ENCODE measurements at places on chromosomes 2 and 18.

GRCh38 chr2:190655570-190655969, 6.7 kb downstream of the NAB1 start:
- no peak for DNase-seq

DNA sequence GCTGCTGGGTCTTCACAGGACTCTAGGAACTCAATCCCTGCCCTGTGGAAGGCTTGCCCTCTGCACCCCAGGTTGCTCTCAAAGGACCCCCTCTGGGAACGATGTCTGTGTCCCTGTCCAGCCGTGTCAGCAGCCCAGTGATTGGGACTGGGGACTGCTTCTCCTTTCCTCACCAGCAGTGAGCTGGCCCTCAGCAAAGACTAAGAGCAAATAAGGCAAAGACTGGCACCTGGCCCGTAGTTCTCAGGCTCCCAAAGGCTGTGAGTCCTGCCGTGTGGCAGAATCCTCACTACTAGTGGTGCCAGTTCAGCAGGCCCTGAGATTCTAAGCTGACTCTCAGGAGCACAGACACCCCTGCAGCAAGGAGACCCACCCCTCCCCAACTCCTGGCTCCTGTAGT, 47.8 kb downstream of the TMEM163 start:
- DNase-seq: peak; percentile 46

DNA sequence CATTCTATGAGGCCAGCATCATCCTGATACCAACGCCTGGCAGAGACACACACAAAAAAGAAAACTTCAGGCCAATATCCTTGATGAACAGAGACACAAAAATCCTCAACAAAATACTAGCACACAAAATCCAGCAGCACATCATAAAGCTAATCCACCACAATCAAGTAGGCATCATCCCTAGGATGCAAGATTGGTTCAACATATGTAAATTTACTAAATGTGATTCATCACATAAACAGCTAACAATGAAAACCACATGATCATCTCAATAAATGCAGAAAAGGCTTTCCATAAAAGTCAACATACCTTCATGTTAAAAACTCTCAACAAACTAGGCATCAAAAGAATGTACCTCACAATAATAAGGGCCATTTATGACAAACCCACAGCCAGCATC, 65.3 kb downstream of the WDPCP start:
- no peak for DNase-seq

DNA sequence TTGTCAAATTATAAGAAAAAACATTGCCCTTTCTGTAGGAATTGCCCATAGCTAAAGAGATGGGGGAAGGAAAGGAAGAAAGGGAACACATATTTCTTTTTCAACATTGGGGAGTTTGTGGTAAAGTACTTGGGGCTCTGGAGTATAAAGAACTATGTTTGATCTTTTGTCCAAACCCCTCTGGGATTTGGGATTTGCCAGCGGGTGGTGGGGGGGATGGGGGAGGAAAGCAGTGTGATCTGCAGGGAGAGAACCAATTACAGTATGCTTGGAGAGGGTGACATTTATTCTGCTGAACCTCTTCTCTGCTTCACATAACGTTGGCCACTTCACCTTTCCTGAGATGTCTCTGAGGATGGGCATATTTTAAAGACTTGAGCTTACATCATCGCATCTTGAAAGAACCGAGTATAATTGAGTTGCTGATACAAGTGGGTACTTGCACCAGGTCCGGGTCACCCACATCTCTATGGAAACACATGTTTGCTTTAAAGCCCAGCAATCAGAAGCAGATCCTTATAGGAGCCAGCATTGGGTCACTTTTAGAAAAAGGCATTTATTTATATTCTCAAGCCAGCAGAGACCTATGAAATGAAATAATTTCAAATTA, 73.1 kb downstream of the SPATS2L start:
- DNase-seq: no peak

DNA sequence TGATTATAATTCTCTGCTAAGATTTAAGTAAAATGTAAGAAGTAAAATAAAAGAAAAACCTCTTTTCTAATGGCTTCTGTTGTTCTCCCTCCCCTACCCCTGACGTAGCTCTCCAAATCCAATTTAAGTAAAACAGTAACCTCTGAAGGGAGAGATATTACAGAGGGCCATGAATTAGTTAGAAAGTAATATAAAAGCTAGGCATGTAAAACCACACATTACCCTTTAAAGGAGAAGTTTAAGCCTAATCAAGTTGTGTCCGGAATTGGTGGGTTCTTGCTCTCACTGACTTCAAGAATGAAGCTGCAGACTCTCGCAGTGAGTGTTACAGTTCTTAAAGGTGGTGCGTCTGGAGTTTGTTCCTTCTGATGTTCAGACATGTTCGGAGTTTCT, 116.9 kb upstream of the SCN7A start:
- no peak for DNase-seq

- DNase-seq: no peak
Measured at GRCh38 chr2:1632002-1632348, 112.3 kb downstream of the PXDN start.

GRCh38 chr2:12335131-12335530, 381.6 kb upstream of the TRIB2 start:
- no peak for DNase-seq

DNA sequence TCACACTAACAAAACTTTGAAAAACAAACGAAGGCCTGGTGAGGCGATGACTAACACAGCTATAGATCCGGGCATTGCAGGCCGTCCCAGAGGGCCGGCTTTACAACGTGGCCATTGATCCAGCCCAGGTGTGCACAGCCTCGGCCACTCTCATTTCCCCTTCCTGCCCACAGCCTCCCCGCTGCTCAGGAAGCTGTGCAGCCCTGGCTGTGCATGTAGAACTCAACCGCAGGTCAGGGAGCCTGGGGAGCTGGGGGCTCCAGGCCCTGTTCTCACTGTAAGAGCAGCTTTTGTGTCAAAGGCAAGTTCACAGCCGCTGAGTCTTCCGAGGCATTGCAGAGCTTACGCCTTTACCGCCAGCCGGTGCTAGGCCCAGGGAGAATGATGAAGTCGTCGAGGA, 87.2 kb downstream of the LONRF2 start:
- peak; percentile 9 for DNase-seq

DNA sequence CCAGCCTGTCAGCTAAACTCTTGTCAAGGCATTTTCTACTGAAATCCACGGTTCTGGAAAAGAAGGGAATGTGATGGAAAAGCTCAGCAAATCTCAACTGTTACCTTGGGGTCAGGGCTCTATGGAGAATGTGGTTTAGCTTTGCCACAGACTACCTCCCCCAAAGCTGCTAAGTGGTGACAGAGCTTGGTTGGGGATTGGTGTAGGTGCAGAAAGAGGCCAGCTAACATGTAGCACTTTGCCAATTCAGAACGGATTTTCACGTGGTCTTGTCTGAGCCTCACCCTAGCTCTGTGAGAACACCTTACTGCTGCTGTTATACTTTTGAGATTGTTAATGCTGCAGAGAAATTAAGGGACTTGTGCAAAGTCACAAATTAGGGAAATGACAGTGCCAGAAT, 331.1 kb downstream of the RND3 start:
- DNase-seq: no peak

DNA sequence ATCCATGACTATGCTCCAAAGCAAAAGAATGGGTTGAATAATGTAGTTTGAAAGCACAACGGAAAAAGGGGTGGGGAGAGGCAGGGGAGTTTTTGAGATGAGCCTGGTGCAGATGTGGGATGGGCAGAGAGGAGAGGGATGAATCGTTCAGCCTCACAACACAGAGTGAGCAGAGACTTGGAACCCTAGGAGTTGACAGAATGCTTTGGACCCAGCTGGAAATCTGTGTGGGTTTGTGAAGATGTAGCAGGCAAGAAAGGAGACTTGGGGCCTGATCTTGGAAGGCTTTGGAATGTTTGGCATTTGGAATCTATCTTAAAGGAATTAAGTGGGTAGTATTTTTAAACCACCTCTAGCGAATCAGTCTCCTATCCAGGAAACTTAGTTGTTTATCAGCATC, 66.0 kb upstream of the KCTD1 start:
- DNase-seq: no peak

DNA sequence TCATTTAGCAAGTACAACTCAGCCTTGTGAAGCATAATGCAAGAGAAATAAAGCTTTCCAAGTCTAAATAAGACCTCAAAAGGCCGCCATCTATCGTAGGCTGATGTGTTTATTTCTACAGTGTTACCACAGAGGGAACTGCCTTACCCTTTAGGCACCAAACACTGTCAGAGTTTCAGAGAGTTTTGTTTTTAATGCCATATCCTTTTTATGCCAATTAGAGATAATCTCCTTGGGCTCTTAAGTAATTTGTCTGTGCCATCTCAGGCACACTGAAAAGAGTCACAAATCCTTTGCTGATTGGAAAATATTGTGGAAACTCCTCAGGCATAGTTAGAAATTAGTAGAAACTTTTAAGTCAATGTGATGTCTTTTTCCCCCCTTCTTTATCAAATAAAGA, 797.1 kb downstream of the SLC4A3 start:
- DNase-seq: peak; percentile 6

Measured in lung (tissue), 17 donors.